Stimulated activated CD8-positive, alpha-beta memory T cell treated with anti-CD3 and anti-CD28 coated beads, Interleukin-4, amount 100 ng/mL, for 4 hours (primary cell): ENCODE measurements at places on chromosomes 1 and 21.

DNA sequence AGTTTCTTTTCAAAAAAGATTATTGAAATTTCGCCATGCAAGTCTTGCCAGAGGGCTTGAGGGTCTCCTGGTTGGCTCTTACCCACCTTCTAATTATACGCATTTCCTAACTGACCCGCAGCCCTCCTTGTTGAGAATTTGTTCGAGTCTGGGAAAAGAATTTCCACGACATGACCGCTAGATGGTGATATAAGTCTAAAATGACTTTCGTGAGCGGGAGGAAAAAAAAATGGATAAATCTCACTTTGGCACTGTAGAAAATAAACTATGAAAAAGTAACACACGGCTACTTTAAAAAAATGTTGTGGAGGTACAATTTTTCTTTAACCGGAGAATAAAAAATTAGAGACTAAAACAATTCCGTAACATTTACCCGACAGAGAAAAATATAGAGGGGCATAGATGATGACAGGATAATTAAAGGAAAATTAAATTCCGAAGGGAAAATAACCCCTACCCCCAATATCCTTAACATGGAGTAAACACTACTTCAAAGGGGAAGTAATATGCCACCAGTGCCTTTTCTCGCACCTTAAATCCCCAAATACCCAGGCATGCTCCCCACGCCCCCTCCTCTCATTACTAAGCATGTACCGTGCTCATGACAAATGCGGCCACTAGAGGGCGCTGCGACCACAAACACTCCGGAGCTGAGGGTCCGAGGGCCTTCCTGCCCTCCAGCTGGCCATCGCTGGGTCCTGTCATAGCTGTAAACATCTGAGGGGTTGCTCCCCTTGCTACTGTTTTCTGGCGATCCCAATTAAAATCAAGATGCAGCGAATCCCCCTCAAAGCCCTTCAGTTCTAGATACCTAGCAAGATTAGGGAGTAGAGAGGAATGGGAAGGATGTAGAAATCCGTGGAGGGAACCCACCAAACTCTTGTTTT is 266.9 kb downstream of the ASTN1 start:
- no peak for DNase-seq

GRCh38 chr1:14371771-14372497 is 226.6 kb upstream of the KAZN start:
- no peak for DNase-seq

- DNase-seq: no peak
Observed at GRCh38 chr1:195604287-195604686, 1004.0 kb downstream of the KCNT2 start.

- DNase-seq: no peak
Observed at GRCh38 chr1:174314433-174314832, 133.3 kb upstream of the GPR52 start.

DNA sequence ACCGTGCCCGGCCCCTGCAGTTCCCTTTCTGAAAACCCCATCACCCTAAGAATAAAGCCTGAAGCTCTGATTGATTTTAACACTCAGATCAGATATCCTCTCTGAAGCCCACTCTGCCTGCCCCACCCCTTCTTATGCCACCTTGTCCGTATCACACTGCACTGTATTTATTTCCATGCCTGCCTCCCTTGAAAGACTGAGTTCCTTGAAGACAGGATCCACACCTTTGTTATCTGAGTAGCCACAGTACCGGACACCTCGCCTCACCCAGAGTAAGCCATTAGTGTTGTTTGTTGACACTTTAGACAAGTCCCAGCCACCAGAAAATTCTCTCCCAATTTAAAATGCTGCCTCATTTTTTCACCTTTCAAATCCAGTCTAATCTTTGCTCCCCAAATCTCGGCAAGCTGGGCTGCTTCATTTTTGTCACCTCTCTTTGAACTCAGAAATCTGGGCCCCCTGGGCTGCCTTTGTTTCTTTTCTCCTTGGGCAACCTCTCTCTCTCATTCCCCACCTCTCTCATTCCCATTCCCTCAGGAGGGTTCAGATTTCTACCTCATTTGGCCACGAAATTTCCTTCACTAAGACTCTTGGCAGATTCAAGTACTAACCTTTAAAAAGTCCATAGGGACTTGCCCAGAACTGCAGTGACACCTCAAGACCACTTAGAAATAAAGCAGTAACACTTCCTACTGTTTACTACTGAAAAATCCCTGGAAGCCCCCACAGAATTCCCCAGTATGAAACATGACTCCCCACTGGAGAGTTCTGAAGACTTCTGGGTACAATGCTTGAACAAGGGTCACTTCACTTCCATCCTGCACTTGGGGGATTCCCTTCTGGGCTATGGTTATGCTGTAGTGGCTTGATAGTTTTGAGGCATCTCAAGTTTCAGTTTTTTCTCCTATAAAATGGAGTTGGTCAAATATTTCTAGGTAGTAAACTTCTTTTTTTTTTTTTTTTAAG is 8.7 kb upstream of the PPP1R15B start:
- no peak for DNase-seq

GRCh38 chr1:166869318-166870099 is 6.6 kb downstream of the TADA1 start:
- no peak for DNase-seq

DNA sequence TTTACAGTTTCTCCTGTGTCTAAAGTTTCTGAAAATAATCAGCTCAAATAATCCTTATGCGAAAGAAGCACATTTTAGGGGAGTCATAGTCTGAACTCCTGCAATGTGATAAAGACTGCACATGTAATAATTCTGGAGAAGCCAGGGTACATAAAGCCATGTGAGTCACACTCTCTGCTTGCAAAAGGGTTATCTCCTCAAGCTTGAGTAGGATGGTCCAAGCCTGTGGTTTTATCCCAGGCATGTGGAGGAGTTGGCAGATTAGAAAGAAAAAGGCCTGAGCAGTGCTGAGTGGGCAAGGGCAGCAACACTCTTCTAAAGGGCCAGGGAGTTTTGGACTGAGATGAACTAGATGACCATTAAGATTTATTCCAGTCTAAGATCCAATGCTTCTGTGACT is 220.4 kb downstream of the RHOU start:
- no peak for DNase-seq

DNA sequence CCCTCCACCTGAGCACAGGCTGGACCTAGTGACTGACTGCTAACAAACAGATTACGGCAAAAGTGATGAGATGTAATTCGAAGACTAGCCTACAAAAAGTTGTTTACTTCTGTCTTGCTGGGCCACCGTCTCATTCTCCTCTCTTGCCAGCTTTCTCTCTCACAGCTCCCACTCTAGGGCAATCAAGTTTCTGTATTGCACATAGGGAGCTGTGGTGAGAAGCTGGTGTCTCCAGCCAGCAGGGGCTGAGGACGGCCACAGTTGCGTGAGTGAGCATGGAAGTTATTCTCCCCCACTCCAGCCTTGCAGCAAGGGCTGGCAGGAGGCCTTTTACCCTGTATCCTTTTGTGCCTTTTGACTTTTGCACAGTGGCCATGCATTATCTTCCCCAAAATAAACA is 8.6 kb upstream of the COL6A2 start:
- no peak for DNase-seq

GRCh38 chr1:89271341-89272015 is 1.2 kb downstream of the GBP5 start:
- DNase-seq: no peak

DNA sequence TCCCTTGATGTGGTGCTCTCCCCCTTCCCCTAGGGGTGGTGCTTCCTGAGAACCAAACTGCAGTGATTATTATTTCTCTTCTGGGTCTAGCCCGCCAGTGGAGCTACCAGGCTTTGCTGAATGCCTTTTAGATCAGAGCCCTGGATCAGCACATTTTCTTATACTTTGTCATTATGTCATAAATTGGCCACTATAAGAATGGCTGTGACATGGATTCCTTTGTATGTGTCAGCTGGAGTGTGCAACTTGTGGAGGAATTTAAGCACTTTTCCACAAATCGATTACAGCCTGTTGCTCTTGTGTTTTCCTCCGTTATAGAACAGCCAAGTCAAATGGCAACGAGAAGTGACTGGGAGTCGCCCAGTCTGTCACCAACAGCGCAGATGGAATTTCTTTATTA is 273.3 kb downstream of the DUSP10 start:
- no peak for DNase-seq

DNA sequence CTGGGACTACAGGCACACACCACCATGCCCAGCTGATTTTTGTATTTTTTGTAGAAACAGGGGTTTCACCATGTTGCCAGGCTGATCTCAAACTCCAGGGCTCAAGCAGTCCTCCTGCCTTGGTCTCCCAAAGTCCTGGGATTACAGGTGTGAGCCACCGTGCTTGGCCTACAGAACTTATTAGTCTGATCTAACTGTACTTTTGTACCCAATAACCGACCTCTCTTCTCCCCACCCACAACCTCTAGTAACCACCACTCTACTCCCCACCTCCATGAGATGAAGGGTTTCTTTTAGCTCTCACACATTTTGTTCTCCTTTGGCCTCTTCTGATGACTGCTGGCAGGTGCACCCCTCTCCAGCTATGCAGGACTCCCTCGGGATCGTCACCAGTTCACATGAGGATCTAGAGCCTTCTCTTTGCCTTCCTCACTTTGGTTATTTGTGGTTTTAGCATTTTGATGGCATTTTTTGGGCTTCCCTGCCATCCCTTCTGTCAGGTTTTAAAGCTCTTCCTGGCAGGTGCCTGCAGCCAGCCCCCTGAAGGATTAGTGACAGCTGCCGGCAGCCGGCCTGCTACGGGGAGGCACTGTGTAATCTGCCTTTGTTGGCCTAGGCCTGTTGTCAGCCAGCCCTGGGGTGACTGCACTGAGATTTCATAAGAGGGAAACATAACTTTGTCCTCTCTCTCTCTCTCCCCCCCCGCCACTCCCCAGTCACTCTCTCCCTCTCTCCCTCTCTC is 99.8 kb upstream of the ATP1A1 start:
- no peak for DNase-seq

GRCh38 chr1:43545695-43546387 is 15.2 kb downstream of the PTPRF start:
- no peak for DNase-seq

- no peak for DNase-seq
Observed at GRCh38 chr1:183719289-183719688, 66.2 kb upstream of the APOBEC4 start.

DNA sequence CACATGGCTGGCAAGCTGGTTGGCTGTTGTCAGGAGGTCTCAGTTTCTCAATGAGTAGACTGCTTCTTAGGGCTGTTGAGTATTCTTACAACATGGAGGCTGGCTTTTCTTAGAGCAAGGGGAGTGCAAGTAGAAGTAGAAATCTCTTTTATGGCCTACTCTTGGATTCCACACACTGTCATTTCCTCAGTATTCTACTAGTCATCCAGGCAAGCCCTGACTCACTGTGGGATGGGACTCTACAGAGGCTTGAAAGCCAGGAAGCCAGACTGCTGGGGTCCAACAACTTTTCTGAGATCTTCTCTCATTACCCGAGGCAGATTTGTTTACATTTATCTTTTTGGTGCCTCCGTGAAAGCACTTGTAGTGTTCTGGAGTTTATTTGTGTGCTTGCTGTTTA is 196.2 kb upstream of the APP start:
- no peak for DNase-seq

GRCh38 chr1:221672965-221673364 is 68.9 kb downstream of the DUSP10 start:
- no peak for DNase-seq

GRCh38 chr1:198797656-198798055 is 158.8 kb downstream of the PTPRC start:
- DNase-seq: no peak

GRCh38 chr1:182301026-182301436 is 90.6 kb downstream of the GLUL start:
- DNase-seq: no peak

DNA sequence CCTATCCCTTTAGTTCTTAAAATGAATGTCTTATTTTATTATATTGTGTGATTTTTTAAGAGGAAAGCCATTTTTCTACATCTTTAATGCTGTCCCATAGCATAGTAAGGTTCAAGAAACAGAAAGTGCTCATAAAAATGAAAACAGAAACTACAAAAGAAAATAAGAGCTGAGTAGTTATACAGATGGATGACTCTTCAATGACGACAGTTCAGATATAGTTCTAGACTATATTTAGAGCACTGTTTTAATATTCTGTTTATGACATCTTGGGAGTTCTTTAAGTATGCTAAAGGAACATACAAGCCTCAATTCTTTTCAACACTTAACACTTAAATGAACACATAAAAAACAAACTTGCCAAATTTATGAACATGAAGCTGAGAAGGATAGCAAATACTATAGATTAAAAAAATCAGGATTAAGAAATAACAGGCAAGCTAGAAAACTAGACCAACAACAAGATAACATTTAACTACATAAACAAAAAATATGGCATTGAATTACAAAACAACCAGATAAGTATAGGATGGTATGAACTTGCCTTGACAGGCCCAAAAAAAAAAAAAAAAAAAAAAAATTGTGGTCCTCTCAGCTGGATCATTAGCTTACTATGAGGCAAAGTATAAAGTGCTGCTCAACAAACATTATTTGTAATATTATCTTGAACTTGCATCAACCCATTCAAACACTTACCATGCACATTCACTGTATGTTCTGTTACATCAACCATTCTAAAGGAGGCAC is 87.9 kb downstream of the ZZZ3 start:
- DNase-seq: no peak

GRCh38 chr1:15288173-15288926 is 41.3 kb downstream of the FHAD1 start:
- no peak for DNase-seq

DNA sequence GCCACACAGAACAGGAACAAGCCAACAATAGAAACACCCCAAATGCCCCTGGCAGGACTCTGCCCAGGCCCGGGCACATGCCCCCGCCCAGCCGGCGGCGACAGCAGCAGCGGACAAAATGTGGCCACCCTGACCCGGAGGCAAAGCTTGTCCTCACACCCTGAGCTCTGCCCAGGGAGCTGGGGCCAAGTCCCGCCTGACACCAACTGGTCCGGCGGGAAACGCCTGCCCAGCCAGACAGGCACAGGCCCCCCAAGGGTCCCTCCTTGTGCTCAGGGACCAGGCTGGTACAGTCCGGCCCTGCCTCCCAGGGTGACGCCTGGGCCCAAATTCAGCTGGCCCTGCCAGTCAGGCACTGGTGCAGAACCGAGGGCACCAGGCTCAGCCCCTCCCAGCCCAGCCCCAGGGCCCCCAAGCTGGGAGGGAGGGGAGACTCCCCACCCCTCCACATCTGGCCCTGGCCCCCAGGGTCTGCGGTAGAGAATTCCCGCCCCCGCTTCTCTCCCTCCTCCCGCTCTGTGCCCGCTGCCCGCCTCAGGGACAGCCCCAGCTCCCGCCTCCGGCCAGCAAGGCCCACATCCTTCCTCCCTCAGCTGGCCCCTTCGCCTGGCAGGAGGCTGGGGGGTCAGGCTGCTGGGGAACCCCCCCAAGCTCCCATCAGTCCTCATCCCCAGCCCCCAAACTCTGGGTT is 2.0 kb downstream of the AHDC1 start:
- no peak for DNase-seq

- no peak for DNase-seq
Observed at GRCh38 chr1:167501515-167502191, 16.7 kb downstream of the CD247 start.

DNA sequence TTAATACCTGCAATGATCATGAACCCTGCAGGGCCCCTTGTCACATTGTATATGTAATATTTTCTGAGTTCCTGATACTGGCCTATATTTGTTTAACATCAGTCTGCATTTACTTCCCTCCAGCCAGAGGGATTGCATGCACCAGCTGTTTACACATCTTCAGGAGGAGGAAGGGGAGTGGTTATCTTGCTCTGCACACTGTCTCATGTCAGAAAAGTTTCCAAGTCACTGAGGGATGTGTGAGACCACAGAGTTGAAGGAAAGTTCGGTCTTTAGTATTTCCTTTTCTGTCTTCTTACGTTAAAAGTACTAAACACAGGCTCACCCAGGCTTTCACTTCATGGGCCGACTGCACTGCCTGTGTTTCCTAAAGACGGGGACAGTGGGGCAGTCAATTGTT is 574.1 kb downstream of the LMO4 start:
- DNase-seq: no peak

GRCh38 chr1:145792484-145792883 is 31.4 kb downstream of the RNF115 start:
- DNase-seq: no peak
